ENCODE measurements at places on chromosomes 7 and 10.

DNA sequence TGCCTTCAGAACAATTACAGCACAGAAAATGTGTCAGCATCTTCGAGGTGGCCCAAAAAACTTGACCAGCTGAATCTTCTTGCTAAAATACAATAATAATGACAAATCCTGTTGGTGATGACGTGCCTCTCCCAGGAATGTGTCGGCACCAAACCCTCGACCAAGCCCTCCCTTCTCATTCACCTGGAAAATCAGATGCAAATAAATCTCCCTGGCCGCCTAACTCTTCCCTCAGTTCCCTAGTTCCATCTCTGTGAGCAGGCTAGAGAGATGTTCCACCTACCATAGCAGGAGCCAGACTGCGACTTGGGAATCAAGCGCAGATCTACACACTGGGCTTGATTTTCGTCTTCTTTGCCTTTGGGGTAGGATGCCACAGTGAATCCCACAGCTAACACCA is 4.1 kb downstream of the PRSS1 start:
- no peak for DNase-seq

GRCh38 chr7:78020874-78021249 is 222.3 kb downstream of the PHTF2 start:
- no peak for DNase-seq

GRCh38 chr10:8998751-8999150 is 944.3 kb downstream of the GATA3 start:
- no peak for DNase-seq

GRCh38 chr10:78798976-78799730 is 269.6 kb upstream of the ZMIZ1 start:
- DNase-seq, result no peak

GRCh38 chr7:114959931-114960330 is 38.0 kb downstream of the MDFIC start:
- DNase-seq, result no peak

DNA sequence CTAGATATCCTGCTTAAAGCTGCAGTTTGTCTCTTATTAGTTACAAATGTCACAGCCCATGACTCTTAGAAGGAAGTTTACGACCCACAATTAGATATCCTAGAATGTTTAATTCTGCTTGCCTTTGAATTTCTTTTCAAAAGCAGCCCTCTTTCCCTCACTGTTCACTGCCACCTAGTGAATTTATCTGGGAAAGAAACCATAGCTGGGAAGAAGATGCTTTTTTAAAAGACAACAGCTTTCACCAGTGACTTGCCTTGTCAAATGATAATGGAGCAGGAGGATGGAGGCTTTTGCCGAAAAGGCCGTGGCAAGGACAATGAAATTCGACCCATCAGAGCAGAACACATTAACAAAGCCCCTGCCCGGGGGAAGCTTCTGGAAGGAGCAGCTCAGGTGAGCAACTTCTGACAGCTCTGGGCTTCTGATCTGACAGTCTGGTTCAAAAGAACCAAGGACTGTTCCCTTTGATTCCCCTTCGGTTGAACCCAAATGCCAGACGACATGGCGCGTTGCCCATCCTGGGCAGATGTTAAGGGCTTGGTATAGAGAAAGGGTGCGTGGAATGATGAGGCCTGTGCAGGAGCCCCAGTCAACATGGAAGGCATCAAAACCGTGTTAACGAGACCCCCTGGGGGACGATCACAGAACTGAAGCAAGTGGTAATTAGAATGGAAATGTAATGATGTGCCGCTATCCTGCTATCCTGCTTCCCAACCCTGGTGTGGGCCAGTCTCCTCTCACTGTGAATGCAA is 236.8 kb downstream of the FRMD4A start:
- peak; percentile 33 for DNase-seq
